ENCODE measurements at places on chromosomes 6 and 20.

- DNase-seq = no peak
These were observed 5.7 kb upstream of the NECAB3 start for GRCh38 chr20:33679758-33680485.

GRCh38 chr6:26216886-26217713 is 129.9 kb downstream of the HFE start:
- no peak for DNase-seq

GRCh38 chr6:138235205-138235604 is 16.9 kb upstream of the PBOV1 start:
- no peak for DNase-seq

DNA sequence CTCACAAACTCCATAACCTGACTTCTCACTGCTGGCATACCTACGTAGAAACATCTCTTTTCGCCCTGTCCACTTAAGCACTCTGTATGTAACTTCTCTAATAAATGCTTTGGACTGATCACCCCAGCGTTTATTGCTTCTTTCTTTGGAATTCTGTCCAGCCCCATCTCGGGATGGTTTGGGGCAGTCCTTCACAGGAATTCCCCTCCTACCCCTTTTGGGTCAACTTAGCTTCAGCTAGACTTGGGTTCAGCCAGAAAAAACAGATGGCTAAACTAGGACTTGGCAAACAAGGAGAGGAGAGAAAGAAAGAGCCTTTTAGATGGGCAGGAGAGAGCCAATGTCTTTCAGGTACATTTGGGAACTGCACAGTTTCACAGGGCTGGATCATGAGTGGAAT is 3.9 kb upstream of the LTV1 start:
- no peak for DNase-seq

- no peak for DNase-seq
These were observed 21.2 kb downstream of the CST4 start for GRCh38 chr20:23667666-23668065.

DNA sequence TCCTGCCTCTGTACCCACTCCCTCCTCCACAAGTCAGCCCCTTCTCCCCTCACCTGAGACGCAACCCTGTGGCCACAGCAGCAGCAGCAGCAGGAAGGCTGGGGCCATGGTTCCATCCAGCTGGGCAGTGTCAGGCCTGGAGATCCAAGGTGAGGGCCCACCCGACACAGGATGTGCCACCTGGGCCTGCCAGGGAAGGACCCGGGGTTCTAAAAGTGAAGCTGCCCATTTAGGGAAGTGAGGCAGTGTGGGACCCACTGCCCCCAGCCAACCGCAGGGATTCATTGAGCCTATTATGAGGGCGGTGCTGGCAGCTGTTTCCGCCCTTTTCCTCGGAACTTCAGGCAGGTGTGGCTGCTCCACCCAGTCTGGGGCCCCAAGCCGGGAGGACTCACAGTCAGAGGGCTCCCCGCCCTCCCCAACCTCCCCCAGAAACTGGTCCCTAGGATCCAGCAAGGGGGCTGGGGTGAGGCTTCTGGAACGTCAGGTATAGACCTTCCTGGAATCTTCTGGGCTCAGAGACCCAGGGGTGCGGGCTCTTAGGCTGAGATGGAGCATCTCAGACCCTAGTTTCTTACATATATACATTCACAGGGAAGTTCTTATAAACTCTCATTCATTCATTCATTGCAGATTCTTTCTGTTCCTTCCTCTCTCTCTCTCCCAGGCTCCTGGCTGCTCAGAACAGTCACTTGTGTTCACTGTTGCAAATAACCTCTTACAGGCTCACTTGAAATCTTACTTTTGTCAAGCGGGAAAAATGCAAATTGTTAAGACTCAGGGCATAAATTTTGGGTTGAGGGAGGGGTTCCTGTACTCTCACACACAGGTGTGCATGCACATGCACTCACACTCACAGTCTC is at the start of gene TREML2:
TREML2 (minus strand) TSS at position 249 of the 863 bp plus-strand sequence; CDS start at position 108, 141 bp downstream.
- no peak for DNase-seq

DNA sequence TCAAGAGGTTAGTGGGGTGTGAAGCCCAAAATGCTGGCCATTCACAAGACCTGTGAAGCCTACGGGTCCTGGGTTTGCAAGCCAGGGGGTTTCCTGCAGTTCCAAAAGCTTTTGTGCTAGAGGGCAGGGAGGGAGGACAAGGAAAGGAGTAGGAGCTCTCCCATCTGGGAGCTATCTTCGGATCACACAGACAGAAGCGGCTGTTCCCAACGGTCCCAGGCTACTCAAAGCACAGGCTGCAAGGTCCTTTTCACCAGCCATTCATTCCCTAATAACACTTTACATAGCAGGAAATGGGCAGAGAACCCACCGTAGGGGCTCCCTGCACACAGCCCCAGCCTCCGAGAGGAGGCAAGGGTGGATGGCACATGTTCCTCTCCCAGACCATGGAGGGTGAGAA is 296.9 kb downstream of the FOXC1 start:
- DNase-seq = no peak

DNA sequence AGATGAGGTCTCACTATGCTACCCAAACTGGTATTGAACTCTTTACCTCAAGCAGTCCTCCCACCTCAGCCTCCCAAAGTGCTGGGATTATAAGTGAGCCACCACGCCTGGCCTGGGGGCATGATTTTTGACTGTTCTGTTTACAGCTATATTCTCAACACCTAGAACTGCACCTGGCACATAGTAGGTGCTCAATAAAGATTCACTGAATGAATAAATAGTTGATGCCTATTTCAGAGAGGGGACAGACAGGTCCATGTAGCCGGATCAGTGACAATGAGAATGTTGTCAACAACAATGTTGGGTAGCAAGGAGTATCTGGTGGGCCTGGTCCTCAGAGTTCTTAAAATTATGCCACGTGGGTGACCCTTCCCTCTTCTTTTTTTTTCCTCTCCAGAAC is 8.9 kb downstream of the TRAF3IP2 start:
- no peak for DNase-seq

GRCh38 chr20:10915815-10916214 is 242.0 kb upstream of the JAG1 start:
- no peak for DNase-seq

DNA sequence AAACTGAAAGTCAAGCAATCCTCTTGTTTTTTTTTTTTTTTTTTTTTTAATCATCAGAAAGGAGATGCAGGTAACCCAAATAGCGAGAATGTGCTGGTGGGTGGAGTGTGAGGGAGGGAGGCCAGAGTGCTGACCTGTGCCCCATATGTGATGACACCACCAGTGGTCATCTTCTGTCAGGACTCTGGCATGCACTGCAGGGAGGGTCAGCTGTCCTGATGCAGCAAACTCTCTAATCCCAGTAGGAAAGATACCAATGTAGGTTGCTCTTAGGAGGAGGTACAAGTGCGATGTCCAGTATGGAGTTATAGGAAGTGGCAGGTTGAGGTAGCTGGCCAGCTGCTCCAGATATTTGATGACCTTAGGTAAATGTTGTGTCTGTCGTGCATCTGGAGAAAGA is 2.8 kb upstream of the CST4 start:
- DNase-seq = no peak

- no peak for DNase-seq
These were observed 160.6 kb downstream of the HIVEP2 start for GRCh38 chr6:142784344-142784743.

GRCh38 chr20:25643716-25644115 is 19.9 kb upstream of the NANP start:
- no peak for DNase-seq

DNA sequence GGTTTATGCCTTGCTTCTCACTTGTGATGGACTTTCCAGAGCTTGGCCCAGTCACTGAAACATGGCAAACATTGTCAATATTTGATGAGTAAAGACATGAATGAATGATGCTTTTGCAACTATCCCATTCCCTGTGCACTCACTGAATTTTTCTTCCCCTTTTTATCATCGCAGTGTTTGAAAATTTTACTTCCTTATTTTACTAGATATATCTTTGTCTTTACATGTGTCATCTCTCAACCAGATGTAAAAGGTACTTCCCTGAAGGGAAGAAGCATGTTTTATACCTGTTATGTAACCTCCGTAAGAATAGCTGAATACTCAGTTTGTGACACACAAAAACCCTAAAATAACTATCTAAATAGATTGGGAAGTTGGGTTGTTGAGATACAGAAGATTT is 544.7 kb upstream of the FLRT3 start:
- DNase-seq = no peak

DNA sequence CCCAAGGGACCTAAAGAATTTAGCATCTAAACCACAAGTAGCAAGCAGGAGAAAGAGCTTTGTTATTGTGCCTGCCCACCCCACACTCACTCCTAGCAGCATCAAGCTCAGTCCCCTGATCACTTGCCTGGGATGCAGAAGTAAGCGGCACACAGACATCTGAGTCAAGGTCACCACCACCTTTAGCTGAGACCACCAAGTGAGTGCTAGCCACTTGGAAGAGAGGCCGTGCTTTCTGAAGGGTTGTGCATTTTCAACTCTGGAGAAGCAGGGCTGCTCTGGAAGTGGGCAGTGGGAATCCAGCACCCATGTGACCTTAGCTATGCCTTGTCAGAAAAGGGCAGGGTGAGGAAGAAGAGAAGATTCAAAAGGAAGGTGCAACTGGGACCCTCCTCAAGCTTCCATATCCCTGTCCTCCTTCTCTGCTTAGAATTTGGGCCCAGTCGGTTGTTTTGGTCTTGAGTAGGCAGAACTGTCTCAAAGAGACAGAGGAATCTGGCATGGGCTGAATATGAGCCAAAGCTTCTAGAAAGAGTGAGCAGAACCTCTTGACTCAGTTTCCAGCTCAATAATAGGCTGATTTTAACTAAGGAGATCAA is 6.2 kb downstream of the NR2E1 start:
- no peak for DNase-seq

- no peak for DNase-seq
These were observed 4.6 kb upstream of the ILRUN start for GRCh38 chr6:34701199-34701598.

DNA sequence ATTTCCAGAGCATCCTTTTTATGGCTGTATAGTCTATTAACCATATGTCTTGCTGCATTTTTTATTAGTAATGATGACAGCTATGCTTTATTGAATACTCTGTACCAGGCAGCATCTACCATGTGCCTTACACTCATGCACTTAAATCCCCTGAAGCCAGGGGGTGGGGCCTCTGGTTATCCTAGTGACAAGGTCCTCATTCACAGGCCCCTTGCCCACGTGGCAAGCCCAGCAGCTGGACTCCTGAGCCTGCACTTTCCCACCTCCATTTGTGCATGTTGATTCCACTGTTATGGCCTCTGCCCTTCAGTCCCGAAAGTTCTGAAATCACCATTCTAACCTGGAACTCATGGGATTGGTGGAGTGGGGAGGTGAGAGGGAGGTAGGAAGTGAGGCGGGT is 22.3 kb downstream of the ACTR5 start:
- DNase-seq = no peak

DNA sequence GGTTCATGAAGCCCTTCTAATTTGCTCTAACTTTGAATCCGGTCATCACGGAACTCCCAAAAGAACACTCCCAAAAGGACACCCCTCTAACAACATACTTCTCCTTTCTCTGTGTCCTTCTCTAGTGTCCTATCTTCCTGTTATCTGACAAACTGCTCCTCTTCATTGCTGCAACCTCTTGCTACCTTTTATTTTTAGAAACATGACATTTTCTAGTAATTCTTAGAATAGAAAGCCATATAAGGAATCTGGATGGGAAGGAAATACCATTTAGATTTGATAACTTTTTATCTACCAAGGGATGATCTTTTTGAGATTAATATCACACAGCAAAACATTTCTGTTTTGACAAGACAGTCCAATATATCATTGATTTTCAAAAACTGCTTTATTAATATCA is 63.1 kb downstream of the COL12A1 start:
- no peak for DNase-seq

GRCh38 chr6:53517021-53517420 is 27.9 kb downstream of the GCLC start:
- DNase-seq = no peak

DNA sequence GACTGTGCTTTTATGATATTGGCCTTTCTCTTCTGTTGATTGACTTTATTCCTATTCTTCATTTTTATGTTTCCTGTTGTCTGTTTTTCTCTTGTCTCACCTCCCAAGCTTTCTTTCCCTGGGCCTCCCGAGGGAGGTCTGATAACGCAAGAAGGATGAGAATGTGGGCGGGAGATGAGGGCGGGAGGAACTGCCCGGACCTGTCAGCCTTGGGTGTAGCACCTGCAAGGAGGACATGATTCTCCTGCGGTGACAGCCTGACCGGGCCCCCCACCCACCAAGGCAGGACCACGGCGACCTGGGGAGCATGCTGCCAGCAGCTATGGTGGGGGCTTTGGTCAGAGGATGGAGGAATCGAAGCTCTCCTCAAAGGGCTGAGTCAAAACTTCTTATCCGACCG is 86.9 kb downstream of the PLEKHG1 start:
- DNase-seq = no peak

DNA sequence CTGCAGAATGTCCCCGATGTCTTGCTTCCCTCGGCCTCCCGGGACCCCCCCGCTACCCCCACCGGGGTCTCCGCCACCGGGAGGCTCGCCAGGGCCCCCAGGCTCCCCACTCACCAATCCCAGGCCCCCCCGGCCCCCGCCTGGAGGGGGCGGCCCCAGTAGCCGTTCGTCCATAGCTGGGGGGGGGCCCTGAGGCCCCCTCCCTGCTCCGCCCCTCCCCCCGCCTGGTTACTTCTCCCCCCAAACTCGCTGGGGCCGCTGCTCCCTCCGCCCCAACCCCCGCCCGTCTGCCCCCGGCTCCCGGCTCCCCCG is 304 bp downstream of the PBX2 start:
- DNase-seq = no peak

GRCh38 chr6:82015043-82015442 is 232.5 kb downstream of the IBTK start:
- no peak for DNase-seq

DNA sequence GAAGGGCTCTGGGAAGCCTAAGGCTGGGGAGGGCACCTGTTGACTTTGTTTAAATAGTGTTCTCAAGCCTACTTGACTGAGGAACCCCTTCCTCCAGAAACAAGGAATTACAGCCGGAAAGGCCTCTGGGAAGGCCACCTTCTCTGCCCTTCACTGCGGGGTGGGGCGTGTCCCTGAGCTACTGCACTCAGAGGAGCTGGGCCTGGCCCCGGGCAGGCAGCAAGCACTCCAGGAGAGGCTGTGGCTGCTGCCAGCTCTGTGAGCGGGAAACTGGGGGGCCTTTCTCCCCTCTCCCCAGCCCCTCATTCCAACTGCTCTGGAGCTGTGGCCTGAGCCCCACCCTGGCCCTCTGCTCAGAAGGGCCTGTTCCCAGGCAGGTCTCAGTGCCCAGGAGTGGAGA is 4.0 kb upstream of the OSBPL2 start:
- no peak for DNase-seq

- DNase-seq = no peak
These were observed 14.6 kb upstream of the ARID1B start for GRCh38 chr6:156762547-156762946.

GRCh38 chr20:37161830-37162549 is 17.1 kb upstream of the RPN2 start:
- DNase-seq = no peak

DNA sequence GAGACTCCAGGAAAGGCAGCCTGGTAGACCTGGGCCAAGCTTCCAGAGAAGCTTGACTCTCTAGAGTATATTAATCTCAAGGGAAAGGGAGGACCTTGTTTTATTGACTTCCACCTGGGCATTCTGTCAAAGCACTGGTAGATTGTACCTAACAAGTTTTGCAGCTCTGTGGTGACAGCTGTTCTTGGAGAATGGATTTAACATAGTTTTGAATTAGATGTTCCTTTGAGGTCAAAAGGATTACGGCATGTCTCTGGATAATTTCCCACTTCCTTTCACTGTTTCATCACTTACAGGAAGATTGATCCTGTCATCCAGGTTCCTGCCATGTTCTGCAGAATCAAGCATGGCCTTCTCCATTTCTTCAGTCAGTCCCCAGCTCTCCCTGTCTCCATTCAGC is 246.0 kb downstream of the PHACTR1 start:
- no peak for DNase-seq

All from NCI-H1694 (cell line).